Upper lobe of right lung (tissue), 1 donor: ENCODE measurements at places on chromosomes 1 and 21.

DNA sequence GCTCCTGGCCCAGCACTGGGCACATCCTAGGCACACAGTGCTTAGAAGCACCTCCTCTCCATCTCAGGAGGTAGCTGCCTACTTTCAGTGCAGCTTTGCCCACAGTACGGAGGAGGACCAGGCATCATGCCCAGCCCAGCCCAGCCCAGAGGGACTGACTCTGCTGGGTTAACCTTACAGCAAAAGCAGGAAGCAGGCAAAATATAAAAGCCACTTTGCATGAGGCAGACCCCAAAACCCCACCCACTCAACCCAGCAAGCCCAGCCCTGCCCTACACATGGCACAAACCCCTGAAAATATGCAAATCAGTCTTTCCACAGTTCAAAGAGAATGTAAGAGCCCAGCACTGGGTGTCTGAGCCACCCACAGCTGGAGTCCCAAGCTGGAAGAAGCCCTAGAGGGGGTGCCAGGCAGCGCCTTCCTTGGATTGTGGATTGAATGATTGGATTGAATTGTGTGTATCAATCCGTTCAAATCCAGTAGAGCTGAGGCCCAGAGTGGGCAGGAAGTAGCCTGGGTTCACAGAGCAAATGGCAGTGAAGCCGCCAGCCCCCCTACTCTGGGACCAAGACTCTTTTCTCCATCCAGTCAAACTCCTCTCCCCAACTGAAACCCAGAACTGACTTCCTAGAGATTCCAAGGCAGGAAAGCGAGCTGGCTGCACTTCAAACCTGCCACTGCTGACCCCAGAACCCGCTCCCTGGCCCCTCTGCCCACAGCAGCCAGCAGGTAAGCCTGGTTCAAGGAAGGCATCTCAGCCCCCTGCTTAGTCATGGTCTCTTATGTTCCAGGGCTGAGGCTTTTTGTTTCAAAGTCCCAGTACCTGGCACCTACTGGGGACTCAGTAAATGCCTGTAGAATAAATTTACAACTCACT, 117.7 kb downstream of the LACTBL1 start:
- no peak for DNase-seq

GRCh38 chr1:178544531-178544930, 31.6 kb downstream of the TEX35 start:
- no peak for DNase-seq

GRCh38 chr1:232590744-232591082, 39.2 kb downstream of the SIPA1L2 start:
- DNase-seq: no peak

- no peak for DNase-seq
Measured at GRCh38 chr1:84525779-84526178, 19.4 kb upstream of the GNG5 start.

- no peak for DNase-seq
Measured at GRCh38 chr1:94746635-94747525, 73.3 kb upstream of the SLC44A3 start.

- no peak for DNase-seq
Measured at GRCh38 chr1:31661856-31662255, 17.2 kb upstream of the PEF1 start.

DNA sequence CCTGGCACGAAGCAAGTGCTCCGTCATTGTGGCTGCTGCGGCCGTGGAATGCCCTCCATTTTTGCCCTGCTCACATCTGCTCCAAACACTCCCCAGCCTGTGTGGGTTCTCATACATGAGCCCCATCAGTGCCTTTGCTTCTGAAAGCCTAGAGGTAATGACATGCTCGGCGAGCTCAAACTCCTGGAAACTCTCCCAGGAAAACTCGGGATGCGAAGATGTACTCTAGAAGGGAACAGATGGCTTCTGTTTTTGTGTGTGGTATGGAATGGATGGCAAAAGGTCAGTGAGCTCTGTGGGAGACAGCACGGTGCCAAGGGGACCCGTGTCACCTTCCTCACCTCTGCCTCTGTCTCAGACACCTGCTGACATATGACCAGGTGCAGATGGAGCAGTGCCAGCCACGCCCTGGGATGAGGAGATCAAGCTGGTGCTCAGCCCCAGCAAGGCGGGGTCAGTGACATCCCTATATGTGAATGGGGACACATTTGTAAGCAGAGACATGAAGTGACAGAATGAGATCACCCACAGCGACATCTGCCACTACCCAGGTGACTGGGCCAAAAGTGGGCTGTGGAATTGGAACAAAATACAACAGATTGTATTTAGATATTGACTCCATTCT, 84.1 kb upstream of the COX20 start:
- DNase-seq: peak; percentile 45

GRCh38 chr1:115156826-115157468, 67.6 kb upstream of the TSPAN2 start:
- no peak for DNase-seq

- DNase-seq: peak; percentile 91
Measured at GRCh38 chr1:30801771-30802198, 44.2 kb upstream of the LAPTM5 start.

DNA sequence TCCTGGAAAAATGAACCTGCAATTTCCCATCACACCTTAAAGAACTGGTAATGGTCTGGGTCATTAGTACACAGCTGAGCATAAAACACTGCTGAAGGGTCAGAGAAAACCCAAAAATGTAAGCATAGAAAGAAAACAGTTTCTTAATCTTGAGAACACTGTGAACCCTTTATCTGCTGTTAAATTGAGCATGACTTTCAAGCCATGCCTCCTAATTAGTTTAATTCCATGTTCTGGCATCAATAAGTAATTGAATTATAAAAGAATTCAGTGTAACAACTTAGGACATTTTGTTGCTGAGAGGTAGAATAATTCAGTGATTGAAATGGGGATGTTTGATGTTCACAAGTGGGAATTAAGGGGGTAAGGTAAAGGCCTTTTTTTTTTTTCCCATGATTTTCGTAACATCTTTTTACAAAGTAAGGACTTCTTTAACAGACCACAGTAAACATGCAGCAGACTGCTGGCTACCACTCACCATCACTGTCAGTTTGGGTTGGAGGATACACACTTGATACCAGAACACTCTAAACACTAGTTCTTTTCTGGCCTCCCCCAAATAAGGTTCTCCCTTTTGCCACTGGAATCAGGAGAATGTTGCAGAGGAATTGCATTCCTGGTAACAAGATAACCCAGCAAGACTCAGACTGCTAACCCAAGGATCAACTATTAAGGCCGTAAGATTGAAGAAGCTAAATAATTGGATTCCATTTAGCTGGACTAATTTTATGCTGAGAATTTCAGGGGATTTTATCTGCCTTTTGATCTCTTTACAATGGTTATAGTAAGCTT, 3.0 kb downstream of the RWDD3 start:
- DNase-seq: no peak

- DNase-seq: no peak
Measured at GRCh38 chr1:99748419-99748818, 18.0 kb downstream of the FRRS1 start.

DNA sequence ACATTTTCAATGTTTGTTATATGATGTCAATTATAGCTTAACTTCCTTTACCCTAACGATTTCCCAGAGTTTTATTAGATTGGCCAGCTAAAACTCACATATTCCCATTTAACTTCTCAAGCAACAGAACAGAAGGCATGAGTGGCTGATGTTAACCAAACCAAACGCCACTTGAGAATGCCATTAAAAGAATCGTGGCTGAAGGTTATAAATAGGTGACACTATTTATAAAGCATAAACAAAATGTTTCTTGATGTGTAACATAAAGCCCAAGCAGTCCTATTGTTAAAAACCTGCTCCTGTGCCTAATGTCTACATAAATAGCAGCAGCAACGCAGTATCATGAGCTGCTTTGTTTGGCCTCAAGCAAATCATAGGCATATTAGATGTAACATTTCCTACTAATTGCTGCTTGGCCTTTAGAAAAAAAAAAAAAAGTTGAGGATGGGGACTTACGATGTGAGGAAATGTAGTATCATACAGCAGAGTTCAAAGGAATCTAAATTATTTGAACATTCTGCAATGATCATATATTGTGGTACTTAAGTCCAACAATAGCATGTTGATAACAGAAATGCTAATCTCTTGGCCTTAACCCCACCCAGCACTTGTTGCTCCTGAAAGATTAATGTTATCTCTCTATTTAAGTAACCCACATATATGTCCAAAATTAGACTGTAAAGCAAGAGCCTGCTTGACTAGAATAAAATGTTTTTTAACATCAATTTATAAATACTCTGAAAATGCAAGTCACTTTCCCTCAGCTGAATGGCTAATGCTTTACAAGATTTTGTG, 106.0 kb downstream of the ESRRG start:
- DNase-seq: no peak

DNA sequence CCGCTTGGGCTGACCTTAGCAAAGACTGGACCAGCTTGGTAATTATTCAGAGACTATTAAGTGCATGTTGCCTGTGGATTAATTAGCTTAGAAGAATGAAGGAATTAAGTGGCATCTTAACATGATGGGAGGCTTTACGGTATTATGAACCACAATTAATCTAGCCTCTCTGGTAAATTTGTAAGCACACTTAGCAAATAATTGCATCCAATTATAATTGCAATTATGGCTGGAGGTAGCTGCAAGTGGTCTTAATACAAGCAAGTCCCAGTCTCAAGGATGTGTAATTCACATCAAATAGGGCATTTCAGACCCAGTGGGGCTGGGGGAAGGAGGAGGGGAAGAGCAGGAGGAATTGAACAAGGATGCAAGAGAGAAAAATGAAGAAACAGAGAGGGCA, 151.6 kb downstream of the CNIH3 start:
- no peak for DNase-seq

GRCh38 chr1:31517301-31517700, 59.0 kb upstream of the TINAGL1 start:
- peak; percentile 25 for DNase-seq

DNA sequence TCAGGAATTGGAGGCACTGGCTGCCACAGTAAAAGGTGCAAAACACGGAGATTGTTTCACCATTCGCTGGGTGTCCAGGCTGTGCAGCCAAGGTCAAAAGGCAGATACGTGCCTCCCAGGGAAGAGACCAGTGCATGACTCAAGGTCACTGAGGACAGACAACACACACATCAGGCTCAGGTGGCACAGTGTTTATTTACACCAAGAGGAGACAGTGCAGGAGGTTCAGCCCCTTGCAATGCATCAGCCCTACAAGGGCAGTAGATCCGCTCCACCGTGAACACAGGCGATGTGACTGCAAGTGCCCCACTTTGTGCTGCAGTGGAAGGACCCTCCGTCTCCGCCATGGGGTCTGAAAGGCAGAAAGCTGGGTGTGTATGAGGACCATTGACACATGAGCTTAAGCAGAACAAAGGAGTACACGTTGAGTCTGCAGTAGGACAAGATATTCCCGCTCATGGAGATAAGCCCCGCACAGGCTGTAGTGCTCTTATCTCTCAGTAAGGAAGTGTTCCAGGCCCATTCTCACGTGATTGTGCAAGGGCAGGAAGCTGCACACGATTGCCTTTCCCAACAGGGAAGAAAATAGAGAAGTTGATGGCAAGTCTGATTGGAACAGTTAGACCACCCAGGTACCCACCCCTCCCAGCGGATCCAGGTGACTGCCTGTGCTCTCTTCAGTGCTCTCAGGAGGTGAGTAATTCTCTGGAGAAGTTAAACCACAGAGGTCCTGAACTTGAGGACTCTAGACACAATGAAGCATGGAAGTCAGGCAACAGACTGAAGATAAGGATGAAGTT, 37.5 kb upstream of the QSOX1 start:
- DNase-seq: no peak

DNA sequence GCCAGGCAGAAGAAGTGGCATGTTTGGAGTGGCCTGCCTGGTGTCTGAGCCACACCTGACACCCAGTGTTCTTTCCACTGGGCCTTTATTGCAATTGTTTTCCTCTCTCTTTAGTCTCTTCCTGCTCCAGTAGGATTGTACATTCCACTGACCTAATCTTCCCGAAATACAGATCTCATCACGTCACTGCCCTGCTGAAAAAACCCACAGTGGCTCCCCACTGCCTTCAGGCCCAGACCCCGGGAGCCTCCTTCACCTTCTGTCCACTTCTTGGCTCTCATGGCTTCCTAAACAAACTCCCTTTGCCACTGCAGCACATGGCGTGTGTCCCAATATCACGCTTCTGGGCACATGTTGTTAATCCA, 25.3 kb upstream of the ATP5PO start:
- DNase-seq: no peak

GRCh38 chr1:67324068-67324467, 16.4 kb downstream of the IL12RB2 start:
- no peak for DNase-seq

DNA sequence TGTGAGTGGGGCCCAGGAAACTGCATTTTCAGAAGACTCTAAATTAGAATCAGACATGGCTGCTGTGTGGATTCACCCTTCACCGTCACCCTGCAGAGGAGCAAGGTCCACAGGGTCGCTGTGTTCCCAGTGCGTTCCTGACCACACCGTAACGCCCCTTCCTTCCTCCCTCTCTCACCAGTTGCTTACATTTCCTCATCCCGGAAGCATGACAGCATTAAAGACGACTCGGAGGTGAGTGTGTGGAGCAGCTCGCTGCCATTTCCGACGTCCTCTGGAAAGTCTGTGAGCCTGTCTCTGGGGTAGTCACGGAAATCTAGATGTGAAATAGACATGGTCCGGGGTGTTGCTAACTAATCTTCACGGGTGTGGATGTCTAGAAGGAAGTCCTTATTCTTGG, 45.9 kb downstream of the FAAP20 start:
- no peak for DNase-seq

DNA sequence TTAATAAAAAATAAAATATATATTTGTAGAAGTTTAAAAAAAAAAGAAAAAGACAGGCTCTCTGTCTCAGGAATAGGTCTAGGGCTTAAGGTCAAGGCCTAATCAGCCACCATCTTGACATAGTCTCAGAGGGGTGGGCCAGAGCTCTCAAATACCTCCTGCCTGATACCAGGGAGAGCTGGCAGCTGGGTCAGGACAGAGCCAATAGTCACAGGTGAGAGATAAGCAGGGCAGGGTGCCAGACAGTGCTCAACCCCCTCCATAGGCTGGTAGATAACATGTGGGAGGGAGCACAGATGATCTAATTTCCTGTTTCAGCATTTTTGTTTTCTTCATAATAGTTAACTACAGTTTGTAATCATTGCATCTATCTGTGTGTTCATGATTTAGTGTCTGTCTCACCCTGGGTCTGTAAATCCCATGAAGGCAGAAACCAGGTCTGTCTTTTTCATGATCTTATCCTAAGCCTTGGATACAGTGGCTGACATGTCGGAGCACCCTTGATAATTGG, 152.0 kb upstream of the GRIK3 start:
- no peak for DNase-seq

DNA sequence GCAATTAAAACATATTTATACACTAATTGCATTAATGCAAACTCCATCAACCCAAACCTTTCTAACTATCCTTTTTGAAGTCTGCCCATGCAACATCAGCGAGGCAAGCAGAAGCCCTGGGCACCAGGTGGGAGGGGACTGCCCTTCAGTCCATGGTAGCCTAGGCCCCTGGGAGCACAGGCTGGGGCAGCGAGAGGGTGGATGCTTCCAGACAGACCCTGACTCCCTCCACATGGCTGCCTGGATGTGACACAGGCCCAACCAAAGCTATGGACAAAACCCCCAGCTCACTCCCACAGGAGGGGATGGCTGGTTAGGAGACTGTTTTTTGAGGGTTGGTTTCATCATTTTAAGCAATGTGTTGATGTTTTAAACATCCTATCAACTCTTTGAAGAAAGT, 17.8 kb upstream of the LRRC47 start:
- peak; percentile 28 for DNase-seq
